ENCODE measurements at places on chromosomes 2 and 18. TPM values are rescaled to one million over a fixed set of nuclear protein-coding genes. Genes with fewer than 3 reads are reported as not detected.

Gene MLPH
- 0.69 TPM for total RNA-seq

Gene STK11IP
- total RNA-seq = 17.8 TPM

Gene CLEC4F
- total RNA-seq = not detected

Gene CERS6
- 122 TPM for total RNA-seq

Gene KCNJ3
- 15.9 TPM for total RNA-seq

Gene UGT1A5
- total RNA-seq = not detected
